ENCODE measurements at places on chromosomes 6 and 20. TPM values are rescaled to one million over a fixed set of nuclear protein-coding genes. Genes with fewer than 3 reads are reported as not detected.

The SEL1L2 gene
- total RNA-seq = not detected

The TCF21 gene
- not detected for total RNA-seq

The DDX43 gene
- total RNA-seq = 0.30 TPM

The PNLDC1 gene
- 0.30 TPM for total RNA-seq

The HLA-DMB gene
- 12.7 TPM for total RNA-seq

The PGC gene
- not detected for total RNA-seq

The PTPRA gene
- total RNA-seq = 56.5 TPM

The ADGRF1 gene
- 0.10 TPM for total RNA-seq

The CFB gene
- 2.2 TPM for total RNA-seq

DNA sequence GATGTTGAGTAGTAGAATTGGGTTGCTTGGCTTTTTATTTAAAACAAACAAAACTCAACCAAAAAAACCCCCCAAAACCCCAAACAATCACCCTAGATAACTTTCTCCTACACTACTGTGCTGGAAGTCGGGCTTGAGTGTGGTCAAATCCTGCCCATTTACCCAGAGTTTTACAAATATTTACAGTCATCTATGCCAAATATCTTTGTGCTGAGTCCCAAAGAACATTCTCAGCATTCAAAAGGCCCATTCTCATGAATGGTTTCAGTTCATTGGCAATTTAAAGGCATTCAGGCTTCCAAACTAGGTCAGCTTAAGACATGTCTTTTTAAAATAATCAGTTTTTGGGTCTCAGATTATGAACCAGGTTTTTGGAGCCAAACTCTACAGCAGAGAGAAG lies 1.8 kb downstream of the RNF144B start:
- DNase-seq = no peak

- no peak for DNase-seq
Measured at GRCh38 chr6:154506582-154506981, 3.9 kb downstream of the CNKSR3 start.

DNA sequence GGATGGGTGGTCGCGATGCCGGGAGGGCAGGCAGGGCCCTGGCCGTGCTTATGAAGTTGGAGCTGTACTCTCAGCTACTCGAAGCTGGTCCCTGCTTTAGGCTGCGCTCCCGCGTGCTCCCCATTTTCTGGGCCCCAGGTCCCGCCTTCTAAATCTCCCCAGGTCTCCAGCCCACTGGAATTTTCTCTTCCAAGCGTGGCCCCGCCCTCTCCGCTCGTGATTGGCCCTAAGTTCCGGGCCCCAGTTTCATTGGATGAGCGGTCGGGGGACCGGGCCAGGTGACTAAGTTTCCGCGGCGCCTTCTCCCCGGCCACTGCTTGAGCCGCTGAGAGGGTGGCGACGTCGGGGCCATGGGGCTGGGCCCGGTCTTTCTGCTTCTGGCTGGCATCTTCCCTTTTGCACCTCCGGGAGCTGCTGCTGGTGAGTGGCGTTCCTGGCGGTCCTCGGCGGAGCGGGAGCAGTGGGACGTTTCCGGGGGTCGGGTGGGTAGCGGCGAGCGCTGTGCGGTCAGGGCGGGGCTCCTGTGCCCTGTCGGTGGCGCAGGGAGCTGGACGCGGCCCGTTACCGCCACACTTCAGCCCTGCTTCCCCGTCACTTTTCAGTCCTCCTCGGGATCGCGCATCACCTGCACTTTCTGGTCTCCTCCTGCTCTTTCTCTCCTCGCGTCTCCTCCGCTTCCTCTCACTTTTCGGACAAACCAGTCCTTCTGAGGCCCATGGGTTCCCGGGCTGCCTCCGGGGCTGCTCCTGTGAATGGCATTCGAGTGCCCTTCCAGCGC lies at the start of gene MICA:
MICA (plus strand) TSS at position 313 of the 778 bp plus-strand sequence; CDS start at position 351, 38 bp downstream.
- peak; percentile 65 for DNase-seq

- DNase-seq = no peak
Measured at GRCh38 chr6:147023148-147023547, 181.1 kb upstream of the STXBP5 start.

DNA sequence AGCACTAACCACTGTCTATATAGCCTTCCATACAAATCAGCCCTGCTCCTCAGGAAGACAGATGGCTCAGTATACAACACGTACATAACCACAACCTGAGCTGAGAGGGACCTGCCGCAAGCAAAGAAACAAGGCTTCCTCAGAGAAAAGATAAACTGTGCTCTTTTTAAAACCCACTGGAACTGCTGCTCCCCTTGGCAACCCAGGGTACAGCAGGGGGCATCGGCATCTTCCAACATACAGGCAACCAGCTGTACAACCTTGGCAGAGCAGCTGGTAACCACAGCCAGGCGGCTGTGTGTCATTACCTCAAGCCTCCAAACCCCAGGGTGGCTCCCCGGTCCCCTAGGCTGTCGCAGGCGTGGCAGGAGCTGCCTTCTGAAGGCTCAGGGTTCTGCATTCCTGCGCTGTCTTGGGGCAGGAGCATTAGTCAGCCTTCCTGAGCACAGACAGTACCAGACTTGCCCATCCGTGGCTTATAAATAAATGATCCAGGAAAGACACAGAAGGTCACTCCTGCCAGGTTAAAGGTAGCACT lies 249.5 kb downstream of the ADGRG6 start:
- no peak for DNase-seq

DNA sequence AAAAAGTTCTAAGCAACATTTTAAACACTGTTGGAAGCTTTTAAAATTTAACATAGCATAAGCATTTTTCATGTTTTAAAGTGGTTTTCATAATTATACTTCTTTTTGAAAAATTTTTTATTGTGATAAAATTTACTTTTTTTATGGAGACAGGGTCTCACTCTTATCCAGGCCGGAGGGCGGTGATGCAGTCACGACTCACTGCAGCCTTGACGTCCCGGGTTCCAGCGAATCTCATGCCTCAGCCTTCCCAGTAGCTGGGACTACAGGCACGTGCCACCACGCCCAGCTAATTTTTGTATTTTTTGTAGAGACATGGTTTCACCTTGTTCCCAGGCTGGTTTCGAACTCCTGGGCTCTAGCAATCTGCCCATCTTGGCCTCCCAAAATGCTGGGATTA lies 46.1 kb upstream of the TULP4 start:
- DNase-seq = no peak

DNA sequence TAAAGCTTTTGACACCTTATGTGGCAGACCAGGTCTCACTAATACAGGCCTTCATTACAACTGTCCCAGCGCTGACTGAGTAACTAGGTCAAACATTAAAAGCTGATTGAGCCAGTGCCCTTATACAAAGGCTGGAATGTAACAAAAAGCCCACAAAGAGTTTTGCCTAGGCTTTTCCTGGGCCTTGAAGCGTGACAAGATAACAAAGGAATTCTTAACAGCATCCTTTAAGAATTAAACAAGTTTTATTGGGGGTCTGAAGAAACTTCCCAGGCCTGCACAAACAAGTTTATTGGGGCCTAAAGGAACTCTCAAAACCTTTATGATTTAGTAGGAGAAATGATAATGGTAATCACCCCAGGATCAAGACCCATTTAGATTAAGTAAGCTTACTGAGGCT lies 267.6 kb upstream of the FAM83B start:
- DNase-seq = no peak

DNA sequence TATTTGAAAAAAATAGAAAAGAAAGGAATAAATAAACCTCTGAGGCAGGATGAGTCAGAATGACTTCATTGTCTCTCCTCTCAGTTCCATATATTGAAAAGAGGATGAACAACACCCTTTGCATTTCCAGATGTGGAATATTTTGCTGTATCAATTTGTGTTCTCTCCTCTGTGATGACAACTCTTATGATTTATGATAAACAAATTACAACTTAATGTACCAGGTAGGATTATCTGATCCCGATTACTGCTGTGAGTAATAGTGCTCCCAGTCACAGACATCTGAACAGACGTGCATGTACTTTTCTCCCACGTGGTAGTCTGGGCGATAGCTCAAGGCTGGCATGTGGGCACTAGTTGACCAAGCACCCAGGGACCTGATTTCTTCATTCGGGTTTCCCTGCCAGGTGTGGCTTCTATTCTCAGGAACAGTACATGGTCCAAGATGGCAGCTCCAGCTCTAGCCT lies 142.1 kb upstream of the SULF2 start:
- no peak for DNase-seq

DNA sequence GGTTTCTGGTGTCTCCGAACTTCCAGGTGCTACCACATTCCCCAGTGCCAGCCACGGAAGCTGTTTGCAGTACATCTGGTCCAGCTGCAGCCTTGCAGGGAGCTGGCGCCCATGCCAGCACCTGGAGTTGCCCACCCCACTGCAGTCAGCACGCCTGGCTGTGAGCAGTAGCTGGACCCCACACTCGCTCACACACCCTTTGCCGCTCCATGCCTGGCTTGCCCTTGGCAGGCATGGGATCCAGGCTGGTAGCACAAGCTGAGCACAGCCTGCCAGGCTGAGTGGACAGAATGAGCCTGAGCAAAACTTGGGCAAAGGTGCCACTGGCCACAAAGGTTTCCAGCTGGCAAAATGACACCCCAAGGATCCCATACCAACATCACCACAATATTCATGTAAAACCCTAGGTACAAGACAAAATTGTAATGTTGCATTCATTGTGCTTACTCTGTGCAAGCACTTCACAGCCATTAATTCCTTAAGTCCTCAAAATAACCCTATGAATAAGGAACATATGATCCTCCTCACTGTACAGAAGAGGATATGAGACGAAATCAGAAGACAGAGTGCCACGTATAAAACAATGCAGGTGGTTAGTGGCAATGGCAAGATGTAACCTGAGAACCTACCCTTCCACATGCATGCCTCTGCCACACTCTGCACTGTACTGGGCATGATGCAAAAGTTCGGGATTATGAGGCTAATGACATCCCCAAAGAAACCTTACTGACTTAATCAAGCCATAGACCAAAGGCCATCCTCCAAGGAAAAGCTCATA lies 18.3 kb downstream of the KIF16B start:
- no peak for DNase-seq

DNA sequence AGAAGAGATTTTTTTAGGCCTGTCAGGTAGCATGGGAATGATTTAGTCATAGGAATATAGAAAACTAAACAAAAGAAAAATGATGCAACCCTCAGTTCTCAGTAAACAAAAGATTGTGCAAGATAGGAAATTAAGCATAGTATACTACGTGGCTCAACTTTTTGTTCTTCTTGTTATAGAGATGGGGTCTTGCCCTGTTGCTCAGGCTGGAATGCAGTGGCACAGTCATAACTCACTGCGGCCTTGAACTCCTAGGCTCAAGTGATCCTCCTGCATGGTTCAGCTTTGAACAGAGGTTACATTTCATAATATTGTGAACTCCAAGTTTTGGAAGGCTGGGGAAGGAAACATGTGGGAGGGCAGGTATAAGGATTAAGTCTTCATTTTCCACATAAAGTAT lies 28.5 kb downstream of the SLX4IP start:
- no peak for DNase-seq

DNA sequence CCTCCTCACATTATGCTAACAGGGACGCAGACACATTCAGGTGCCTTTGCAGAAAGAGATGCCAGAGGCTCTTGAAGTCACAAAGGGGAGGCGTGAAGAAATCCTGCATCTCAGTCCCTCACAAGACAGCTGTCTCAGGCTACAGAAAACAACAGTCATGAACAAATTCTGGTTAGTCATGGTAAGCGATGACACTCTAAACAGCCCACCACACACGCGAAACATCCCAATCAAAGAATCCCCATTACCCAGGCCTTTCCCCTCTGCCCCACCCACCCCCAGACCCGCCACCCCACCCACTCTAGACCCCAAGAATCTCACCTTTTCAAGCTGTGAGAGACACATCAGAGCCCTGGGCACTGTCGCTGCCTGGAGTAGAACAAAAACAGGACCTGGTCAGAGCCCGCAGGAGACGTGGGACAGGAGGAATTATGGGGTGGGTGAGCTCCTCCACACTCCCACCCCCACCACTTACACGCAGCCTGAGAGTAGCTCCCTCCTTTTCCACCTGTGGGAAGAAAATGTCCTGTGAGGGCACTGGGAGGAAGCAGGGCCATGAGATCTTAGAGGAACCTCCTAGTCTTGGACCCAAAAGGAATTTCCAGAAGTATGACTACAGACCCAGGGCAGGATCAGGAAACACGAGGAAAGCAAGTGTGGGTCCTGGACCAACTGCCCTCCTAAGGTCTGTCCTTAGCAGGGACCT lies 2.7 kb downstream of the HLA-B start:
- no peak for DNase-seq

DNA sequence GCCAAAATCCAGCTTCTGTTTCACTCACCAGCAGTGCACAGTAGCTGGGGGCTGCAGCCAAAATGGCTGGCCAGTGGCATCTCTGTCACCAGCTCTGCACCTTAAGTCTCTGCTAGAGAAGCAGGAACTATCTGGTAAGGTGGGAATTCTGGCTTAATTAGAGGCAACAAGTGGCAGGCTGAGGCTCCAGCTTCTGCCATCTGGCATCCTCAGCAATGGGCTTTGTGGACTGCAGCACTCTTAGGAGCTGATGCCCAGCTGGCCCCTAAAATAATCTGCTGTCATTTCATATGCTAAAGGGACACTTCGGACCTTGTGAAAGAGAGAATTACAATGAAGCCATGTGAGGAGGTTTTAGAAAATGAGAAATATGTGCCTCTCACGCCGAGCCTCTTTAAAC lies 4.6 kb upstream of the CLDN20 start:
- no peak for DNase-seq

DNA sequence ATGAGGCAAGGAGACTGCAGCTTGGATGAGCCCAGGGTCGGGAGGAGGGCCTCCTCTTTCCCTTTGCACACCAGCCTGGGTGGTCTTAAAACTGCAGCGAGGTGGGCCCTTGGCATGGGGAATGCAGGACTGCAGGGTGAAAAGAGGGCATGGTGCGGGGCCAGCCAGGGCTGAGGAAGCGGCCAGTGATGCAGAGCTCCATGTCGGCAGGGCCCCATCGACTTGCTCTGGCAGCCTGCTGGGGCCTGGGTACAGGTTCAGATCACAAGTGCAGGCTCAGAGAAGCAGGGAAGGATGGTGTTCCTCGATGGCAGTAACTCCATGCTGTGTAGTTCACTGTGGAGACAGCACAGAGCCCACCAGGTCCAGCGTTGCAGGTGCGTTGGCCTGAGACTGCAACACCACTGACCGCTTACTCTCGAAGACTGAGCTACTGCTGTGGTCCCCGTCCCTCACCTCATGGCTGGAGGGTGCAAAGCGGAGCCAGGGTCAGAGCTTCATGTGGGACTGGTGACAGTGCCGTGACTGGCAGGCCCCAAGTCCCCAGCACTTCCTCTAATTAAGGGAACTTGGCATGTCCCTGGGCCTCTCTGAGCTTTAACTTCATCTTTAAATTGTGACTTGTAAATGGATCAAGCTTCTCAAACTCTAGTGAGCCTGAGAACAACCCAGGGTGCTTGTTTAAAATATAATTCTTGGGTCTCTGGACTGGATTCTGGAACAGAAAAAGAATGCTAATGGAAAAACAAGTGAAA lies 223.2 kb downstream of the SYNDIG1 start:
- DNase-seq = no peak

GRCh38 chr6:5050009-5050408 lies 35.1 kb upstream of the PPP1R3G start:
- no peak for DNase-seq

GRCh38 chr6:111162504-111162903 lies 75.2 kb downstream of the SLC16A10 start:
- DNase-seq = no peak

DNA sequence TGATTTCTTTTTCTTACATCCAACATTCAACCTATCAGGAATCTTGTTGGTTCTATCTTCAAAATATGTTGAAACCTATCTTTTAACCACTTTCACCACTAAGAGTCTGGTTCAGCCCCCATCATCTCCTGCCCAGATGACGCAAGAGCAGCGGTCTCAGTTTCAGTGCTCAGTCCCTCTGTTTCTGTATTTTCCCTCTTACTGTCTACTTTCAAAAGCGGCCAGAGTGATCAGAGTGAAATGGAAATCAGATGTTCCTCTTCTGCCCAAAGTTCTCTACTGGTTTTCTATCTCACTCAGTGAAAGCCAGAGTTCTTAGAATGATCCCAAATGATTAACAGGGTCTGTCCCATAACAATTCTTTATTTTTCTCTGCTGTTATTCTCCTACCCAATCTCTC lies 147.9 kb upstream of the PDE7B start:
- no peak for DNase-seq

Measured in skin of body (tissue), 3 donors.